ENCODE measurements at places on chromosomes 3 and 15. TPM values are rescaled to one million over a fixed set of nuclear protein-coding genes. Genes with fewer than 3 reads are reported as not detected.
A peak's percentile ranks its signal among the peaks of the same experiment; 100 is the strongest.

Gene NLGN1
- not detected for polyA plus RNA-seq

Gene CXCR6
- 0.18 TPM for polyA plus RNA-seq

Gene HRG
- polyA plus RNA-seq: not detected

- no peak overlapping the region for H3K27ac ChIP-seq
- H3K36me3 ChIP-seq: no peaks in the 10 kb centered on the region
- DNase-seq: no peak
- no peak overlapping the region for H3K4me3 ChIP-seq
These were observed 175.6 kb downstream of the GHSR start for GRCh38 chr3:172272698-172273097.

DNA sequence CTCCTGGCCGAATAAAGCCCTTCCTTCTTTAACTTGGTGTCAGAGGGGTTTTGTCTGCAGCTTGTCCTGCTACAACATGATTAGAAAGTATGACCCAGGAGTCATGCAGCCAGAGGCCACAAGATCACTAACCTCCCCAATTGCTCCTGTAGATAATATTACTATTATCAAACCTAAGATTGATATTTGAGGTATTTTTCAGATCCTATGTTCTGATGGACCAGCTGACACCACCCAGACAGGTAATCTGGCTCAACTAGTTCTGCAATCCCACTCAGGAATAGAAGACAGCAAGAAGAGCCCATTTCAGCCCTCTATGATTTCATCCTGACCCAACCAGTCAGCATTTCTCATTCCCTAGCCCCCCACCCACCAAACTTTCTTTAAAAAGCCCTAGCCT, 23.3 kb upstream of the LIMD1 start:
- H3K4me3 ChIP-seq: no peak overlapping the region
- H3K27ac ChIP-seq: no peak overlapping the region
- no peaks in the 10 kb centered on the region for H3K27me3 ChIP-seq
- peaks cover 3% of the 10 kb centered on the region for H3K4me1 ChIP-seq
- H3K36me3 ChIP-seq: no peaks in the 10 kb centered on the region
- no peak for DNase-seq

DNA sequence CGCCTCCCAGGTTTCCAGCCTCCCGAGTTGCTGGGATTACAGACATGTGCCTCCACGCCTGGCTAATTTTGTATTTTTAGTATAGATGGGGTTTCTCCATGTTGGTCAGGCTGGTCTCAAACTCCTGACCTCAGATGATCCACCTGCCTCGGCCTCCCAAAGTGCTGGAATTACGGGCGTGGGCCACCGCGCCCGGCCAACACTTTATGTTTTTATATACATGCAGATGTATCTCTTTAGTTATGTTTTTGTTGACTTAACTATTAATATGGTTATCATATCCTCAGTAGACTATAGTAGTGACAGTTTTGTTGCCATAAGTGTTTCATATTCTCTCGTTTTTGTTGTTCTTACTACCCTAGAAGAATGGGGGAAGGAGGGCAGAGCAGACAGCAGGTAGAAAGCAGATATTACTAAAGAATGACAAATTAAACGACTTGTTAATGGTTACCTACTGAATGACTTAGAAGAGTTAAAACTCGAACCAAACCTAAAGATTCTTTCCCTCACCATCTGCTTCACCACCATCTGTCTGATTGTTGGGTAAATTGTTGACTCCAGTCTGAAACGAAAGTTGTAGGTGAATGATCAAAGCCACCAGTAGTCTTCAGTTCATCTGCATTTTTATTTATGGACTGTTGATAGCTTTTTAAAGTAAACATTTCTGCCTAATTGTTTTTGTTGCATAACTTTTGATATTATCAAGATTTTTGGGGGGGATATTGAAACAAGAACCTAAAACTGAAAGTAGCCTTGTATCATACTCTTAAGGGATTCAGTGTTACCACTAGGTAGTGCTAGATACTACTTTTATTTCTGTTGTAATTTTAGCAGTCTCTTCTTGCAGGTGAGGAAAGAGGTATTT, 89.3 kb downstream of the RASA2 start:
- peaks cover 71% of the 10 kb centered on the region for H3K36me3 ChIP-seq
- H3K4me1 ChIP-seq: no peaks in the 10 kb centered on the region
- no peak overlapping the region for H3K4me3 ChIP-seq
- H3K27ac ChIP-seq: peak overlapping the region; percentile 47
- no peaks in the 10 kb centered on the region for H3K27me3 ChIP-seq

DNA sequence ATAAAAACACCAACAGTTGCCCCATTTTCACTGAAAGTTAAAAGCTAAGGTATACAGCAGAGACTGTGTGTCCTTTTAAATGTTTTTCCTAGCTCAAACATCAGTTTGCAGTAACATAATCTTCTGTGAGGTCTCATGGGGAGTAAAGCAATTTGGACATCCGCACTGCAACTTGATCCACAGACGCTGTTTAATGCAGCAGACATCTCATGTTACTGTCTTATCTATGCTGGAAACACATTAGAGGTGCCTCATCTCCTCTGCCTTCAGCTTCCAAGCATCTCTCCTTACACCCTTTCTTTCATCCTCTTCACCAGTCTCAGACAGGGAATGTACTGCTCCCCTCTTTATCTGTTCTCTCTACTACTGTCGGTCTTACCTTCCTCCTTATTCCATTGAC, 53.7 kb upstream of the ATP11B start:
- DNase-seq: no peak
- no peaks in the 10 kb centered on the region for H3K27me3 ChIP-seq
- no peaks in the 10 kb centered on the region for H3K36me3 ChIP-seq
- no peak overlapping the region for H3K27ac ChIP-seq
- H3K4me1 ChIP-seq: no peaks in the 10 kb centered on the region

DNA sequence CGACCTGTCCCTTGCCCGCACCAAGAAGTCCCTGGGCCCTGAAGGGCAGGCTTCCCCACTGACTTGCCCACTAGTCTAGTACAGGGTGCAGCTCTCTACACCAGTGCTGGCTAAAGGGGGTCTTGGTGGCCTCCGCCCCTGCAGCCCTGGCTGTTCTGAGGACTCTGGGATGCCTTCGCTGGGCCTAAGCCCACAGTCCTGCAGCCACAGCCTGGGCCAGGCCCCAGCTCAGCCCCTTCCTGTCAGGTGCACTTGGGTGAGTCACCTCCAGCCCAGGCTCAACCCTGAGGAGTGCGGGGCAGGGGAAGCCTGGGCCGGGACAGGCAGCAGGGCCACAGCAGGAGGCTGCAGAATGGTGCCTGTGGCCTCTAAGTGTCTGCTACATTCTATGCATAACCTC, 971 bp downstream of the C3orf22 start:
- no peak for DNase-seq
- H3K36me3 ChIP-seq: no peaks in the 10 kb centered on the region
- H3K4me3 ChIP-seq: no peak overlapping the region
- no peaks in the 10 kb centered on the region for H3K4me1 ChIP-seq
- no peak overlapping the region for H3K27ac ChIP-seq

GRCh38 chr15:81419332-81419943, 45.4 kb upstream of the TMC3 start:
- no peaks in the 10 kb centered on the region for H3K27me3 ChIP-seq
- no peaks in the 10 kb centered on the region for H3K4me1 ChIP-seq
- no peaks in the 10 kb centered on the region for H3K36me3 ChIP-seq
- H3K4me3 ChIP-seq: no peak overlapping the region
- no peak for DNase-seq

GRCh38 chr3:180825964-180826363, 86.5 kb upstream of the FXR1 start:
- no peaks in the 10 kb centered on the region for H3K4me1 ChIP-seq
- H3K4me3 ChIP-seq: no peak overlapping the region
- no peak for DNase-seq
- H3K36me3 ChIP-seq: no peaks in the 10 kb centered on the region

GRCh38 chr3:175535351-175535750, 676.2 kb downstream of the NAALADL2 start:
- no peaks in the 10 kb centered on the region for H3K27me3 ChIP-seq
- no peak for DNase-seq
- no peaks in the 10 kb centered on the region for H3K36me3 ChIP-seq
- no peak overlapping the region for H3K27ac ChIP-seq

Data from naive thymus-derived CD4-positive, alpha-beta T cell (primary cell).